Thoracic aorta (tissue), 2 donors: ENCODE measurements at places on chromosomes 16 and 17.

GRCh38 chr16:30184096-30184890 is 891 bp downstream of the CORO1A start:
- no peak for DNase-seq

- no peak for DNase-seq
Observed at GRCh38 chr17:45319239-45319703, 2.5 kb upstream of the MAP3K14 start.

DNA sequence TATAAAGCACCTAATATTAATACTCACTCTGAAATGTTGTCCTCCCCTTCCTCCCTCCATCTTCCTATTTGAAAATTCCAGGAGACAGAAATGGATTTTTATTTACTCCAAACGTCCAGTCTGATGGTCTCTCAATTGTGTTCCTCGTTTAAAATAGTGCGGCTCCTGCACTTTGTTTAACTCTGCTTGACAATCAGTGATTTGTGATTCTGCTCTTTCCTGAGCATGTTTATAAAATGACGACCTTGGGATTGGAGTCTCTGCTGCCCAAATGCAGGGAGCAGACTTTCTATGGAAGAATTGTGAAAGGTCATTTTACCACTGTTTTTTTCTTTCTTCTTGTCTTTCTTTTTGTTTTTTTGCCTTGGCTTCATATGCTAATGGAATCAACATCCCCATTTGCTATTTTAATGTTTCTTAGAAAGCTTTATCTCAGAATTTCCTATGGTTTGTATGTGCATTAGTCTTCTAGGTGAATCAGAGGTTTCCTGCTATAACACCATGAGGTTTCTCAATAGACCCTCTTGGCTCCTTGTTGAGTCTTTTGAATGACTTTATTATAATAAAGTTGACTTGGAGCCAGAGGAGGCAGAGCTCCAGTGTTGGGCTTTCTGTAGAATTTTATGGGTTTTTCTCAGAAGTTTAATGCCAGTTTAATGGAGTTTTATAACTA is 376.5 kb downstream of the CDH11 start:
- no peak for DNase-seq

GRCh38 chr17:9022573-9023391 is 1.5 kb downstream of the NTN1 start:
- no peak for DNase-seq

DNA sequence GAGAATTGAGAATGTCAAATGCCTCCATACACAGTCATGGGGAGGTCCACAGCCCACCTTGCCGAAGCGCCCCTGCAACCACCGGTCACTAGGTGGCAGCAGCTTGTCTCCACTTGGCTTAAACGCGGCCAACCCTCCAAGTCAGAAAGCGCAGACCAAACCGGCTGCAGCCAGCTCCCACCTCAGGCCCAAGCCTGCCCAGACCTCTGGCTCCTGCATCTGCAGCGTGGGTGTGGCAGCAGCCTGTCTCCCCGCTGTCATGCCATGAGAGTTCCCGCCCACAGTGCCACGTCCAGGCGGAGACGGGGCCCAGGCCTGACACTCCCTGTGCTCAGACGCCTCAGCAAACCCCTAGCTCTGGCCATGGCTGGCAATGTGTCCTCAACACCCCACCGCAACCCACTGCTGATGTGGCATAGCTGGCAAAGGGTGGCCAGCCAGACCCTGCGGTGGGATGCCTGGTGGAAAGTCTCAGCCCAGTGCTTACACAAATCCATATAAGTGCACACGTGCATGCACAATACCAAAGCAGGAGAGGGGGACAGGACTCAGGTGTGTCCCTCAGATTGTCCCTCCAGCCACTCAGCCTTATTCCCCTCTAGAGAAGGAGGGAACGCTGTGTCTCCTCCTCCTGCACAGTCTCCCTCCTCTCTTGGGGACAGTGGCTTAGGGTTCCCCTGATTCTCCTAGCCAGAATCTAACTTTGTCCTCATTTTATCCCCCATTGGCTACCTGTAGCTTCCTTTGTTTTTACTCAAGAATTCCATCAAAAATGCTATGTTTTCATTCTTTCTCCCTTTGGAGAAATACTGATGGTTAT is 10.9 kb downstream of the COPZ2 start:
- DNase-seq, result peak; percentile 56

DNA sequence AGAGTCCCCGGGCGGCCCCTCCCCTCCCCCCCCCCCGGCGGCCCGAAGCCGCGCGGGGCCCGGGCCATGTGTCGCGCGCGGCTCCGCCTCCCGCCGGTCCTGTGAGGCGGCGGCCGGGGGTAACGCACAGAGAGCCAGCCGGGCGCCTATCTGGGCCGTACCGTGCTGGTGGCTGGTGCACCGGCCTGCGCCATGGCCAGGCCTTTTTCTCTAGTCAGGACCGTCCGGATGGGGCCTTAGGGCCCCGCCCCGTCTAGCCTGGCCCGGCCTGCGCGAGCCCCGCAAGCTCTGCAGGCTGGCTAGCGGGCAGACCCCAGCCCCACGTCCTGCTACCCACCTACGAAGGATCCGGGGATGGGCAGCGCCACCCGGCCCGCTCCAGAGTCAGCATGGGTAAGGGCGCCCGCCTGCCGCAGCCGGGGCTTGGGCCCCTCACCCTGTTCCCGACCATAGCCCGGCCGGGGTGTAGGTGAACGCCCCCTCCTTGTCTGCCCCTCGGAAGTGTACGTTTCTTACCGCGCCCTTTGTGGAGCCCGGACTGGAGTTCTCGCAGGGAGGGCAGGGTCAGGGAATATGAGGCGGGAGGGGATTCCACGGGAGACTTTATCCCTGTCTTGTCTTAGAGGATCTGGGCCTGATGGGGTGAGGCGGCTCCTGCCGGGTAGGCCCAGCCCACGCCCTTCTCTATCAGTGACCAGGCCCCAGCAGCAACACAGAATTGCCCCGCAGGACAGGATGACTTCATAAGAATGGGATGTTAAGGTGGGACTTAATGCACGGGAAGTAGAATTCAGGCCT is at the start of gene CENPT:
Gene CENPT, minus strand, starts transcription at position 630 of the 798 bp plus-strand sequence. CDS start 13,834 bp downstream, outside the sequence.
- DNase-seq, result no peak

DNA sequence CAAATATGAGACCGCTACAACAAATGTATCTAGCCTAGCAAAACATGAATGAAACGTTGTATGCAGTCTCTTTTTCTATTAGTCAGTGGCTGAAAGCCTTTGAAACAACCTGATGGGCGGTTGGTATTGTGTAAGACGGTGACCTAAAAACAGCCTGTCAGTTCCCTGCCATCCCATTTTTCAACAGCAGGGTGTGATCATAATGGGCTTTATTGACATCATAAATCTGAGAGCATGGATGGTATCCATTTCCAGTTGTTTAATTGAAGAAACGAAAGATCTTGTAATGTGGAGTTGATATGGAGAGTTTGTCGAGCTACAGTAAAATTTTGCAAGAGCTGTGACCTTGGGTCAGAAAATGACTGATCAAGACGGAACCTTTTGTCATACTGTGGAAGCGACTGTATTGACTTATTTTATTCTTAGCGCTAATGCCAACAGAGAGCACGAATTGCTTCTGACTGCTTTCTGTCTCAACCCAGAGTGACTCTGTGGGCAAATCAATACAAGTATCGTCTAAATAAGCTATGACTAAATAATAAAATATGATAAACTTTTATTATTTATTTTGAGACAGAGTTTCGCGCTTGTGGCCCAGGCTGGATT is 12.3 kb upstream of the MEIOB start:
- DNase-seq, result no peak

- no peak for DNase-seq
Observed at GRCh38 chr17:72882426-72882825, 210.1 kb downstream of the SLC39A11 start.

GRCh38 chr16:85379041-85380001 is 233.8 kb upstream of the GSE1 start:
- no peak for DNase-seq

DNA sequence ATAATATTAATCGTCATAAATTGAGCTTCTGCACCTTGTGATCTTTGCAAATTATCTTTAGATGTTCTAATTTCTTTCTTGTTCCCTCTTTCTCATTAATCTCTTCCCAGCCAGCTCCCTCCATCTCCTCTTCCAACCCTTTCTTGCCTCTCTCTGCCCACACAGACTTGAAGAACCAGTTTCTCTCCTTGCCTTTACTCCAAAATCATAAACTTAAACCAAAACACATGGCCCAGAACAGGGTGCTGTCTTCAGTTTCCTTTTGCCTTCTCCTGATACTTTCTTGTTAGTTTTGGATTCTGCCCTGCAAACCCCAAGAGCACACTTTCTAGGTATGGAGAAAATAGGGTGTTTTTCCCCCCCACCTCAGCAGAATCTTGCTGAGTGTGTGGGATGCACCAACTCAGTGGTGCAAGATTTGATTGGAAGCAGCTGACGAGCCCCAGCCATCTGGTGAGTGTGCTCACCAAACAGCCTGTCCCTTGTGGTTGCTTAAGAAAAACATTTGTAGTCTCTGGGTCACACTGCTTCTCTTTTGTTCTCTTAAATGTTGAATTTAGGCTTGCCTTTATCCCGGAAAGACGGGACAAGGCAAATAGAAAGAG is 175.8 kb upstream of the MAF start:
- DNase-seq, result no peak

- DNase-seq, result no peak
Observed at GRCh38 chr16:4578961-4579530, 22.9 kb downstream of the C16orf96 start.

DNA sequence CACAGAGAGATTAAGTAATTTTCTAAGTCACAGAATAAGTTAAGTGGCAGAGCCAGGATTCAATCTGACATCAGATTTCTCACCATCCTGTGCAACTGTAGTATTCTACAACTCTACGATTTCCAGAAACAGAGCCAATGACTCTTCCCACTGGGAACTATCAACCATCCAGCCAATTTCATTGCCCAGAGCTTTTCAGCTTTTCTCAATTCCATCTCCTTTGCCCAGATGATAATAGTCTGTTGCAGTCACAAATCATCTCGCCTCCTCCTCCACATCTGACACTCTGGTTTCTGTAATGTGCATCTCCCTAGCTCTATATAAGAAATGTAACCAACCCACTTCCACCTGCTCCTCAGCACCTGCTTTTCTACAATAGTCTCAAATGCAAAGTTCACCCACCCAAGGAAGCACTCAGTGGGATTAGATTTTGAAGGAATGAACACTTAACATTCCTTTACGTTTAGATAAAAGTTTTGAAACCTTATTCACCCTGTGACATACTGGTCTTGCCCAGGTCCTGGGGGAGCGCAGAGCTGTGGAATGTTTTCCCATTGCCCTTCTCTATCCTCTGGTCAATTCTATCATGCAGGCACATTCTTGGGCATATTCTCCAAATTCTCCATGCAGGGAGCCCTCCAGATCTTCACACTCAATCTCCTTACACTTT is 167.8 kb upstream of the ASIC2 start:
- DNase-seq, result no peak

- no peak for DNase-seq
Observed at GRCh38 chr17:3968886-3969524, 4.8 kb upstream of the ATP2A3 start.

GRCh38 chr17:64406321-64407200 is 15.9 kb upstream of the PECAM1 start:
- no peak for DNase-seq

GRCh38 chr16:4381072-4381934 is 9.7 kb downstream of the VASN start:
- no peak for DNase-seq

DNA sequence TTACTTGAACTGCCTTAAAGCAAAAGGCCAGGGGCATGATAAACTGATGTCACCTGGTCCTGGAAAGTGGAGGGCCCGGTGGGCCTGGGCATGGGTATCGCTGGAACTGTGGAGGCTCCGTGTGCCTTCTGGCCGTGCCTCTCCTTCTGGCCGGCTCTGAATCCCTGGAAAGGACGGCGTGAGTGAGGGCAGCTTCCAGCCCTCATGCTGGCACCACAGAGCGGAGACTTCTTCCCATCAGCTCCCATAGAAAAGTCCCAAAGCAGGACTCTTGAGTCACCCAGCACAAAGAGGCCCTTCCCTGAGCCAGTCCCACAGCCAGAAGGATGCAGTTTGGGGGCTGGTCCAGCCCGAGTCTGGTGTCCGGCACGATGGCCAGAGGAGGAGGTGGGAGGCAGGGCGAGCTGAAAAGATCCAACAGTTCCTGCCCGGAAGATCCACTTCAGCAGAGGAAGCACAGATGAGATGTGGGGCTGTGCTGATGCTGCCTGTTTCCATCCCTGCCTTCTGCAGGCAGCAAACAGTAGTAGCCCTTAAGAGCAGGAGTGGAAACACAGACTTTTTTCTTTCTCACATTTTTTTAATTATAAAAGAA is 7.8 kb downstream of the GAA start:
- no peak for DNase-seq

DNA sequence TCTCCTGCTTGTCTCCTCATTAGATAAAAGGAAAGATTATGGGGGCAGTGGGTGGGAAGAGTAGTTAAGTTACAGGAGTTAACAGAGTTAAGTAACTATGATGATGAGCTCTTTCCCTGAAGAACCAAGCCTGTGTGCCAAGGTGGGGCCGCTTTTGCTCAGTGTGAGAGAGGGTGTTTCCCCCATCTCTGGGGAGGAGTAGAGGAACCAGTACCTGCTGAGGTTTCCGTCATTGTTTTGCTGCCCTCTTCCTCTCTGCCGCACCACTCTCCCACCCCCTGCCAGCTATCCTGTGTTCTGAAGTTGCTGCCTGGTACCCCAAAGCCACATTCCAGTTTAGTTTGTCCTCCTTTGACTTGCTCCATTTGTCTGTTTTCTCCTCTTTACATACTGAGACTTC is 20.8 kb upstream of the KRT10 start:
- no peak for DNase-seq

- no peak for DNase-seq
Observed at GRCh38 chr17:6456914-6457687, 12.8 kb downstream of the PIMREG start.
